ENCODE measurements at places on chromosomes 4 and X.

- no peak for DNase-seq
Measured at GRCh38 chrX:11470250-11470974, 177.2 kb downstream of the AMELX start.

DNA sequence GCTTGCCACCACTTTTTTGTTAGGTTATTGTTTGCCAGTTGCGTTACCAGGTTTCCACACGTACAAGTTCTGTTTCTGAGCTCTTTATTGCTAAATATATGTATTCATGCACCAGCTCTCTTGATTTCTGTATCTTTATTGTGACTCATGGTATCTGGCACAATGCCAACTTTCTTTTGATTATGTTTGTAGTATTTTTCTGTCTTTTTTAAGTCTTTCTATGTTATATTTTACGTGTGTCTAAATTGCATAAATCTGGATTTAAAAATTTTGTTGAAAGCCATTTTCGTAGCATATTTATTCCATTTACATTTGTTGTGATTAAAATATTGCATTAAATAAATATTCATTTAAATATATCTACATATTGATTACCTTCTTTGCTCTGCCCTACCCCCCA, 73.8 kb downstream of the KDM6A start:
- DNase-seq = no peak

- no peak for DNase-seq
Measured at GRCh38 chr4:7204656-7205387, 12.5 kb downstream of the SORCS2 start.

- DNase-seq = no peak
Measured at GRCh38 chrX:69218407-69218997, 53.2 kb upstream of the PJA1 start.

GRCh38 chr4:30720021-30720660, at the start of gene PCDH7:
Gene PCDH7, plus strand, starts transcription at chr4:30720369. Its CDS starts 1,054 bp downstream, at chr4:30721423.
- no peak for DNase-seq

DNA sequence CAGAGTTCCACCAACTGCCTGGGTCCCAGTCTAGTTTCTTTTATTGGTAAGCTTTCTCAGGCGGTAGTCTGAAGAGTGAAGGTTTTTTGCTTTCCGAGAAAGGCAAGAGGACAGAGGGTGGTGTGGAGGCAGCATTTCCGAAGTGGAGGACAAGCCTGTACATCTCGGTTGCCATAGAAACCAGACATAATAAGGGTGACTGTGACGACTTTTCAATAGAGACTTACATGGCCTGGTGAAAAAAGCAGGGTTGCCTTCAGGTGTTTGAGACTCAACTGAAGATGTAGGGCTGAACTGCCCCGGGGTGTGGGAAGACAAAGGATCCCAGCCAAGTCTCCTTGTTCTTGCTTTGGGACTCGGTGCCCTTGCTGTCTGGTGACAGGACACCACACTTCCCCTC, 53.6 kb upstream of the RAB40AL start:
- no peak for DNase-seq

DNA sequence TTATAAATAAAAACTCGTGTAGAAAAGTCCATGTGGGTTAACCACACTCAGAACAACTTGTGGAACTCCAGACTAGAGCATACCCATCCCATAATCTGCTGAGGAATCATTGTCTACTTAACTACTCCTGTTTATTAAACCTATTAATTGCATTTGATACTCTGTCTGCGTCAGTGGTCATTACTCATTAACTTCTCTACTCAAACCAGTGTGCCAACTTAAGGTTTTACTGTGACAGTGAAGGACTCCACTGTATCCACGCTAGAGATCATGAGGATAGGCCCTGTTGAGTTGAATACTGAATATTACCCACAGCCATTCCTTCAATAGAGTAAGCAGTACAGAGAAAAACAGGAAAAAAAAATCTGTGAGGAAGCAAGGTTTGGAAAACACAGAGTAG, 17.3 kb downstream of the HPGD start:
- DNase-seq = no peak

- DNase-seq = no peak
Measured at GRCh38 chr4:109078724-109079123, 223.7 kb downstream of the COL25A1 start.

- no peak for DNase-seq
Measured at GRCh38 chrX:84907324-84907968, 96.2 kb upstream of the APOOL start.

DNA sequence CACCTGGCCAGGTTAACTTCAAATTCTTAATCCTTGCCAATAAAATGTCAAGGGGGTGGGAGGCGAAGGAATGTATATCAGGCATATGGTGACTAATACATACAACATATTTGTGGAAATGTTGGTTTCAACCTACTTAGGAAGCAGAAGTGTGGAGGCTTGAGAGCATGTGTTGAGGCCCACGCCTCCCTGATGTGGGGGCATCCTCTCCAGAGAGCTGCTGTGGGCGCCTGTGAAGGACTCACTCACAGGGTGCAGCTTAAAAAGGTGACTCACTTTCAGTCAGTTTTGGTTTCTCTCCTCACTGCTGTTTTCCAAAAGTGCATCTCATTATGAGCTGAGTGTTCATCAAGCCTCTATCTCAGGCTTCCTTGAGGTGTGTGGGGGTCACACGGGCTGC, 27.5 kb downstream of the LNX1 start:
- DNase-seq = no peak

DNA sequence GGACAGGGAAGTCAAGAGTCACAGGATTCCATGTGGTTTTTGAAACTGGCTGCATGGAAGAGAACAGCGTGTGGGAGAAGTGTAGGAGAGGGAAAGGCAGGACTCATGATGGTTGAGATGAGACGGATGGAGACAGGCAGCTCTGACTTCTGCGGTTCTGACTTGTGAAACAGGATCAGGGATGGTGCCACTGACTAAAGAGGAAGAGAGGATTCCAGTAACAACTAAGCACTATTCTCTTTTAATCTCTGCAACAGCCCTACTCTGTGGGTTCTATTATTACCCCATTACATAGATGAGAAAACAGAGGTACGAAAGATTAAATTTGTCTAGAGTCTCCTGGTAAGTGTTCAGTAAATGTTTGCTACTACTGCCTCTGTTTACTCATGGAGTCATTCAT, 156.3 kb downstream of the CBR4 start:
- DNase-seq = no peak

DNA sequence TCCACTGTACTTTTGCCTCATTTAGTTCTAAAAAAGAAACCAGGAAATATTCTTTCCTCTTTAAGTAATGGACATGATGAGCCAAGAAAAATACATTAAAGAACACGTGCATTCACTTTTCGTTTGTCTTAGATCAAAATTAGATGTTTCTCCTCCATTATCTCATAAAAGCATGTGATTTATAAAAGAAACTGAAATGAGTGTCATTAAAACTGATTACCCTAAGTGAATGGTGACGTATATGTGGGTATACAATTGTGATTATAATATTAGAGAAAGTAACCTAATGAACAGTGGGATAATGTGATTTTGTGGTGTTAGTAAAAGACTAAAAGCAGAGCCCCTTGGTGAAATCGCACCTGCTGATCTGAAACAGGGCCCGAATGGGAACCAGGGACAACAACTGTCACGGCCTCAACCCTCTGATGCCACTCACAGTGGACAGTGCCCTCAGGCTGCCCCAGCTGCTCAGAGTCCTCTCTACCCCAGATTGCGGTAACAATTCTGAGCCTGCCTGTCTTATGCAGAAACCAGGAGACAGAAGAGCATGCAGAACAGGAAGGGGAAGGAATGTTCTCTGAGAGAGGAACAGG, 25.7 kb upstream of the HS6ST2 start:
- DNase-seq = no peak

GRCh38 chrX:133448512-133449076, 33.3 kb upstream of the GPC4 start:
- DNase-seq = no peak

DNA sequence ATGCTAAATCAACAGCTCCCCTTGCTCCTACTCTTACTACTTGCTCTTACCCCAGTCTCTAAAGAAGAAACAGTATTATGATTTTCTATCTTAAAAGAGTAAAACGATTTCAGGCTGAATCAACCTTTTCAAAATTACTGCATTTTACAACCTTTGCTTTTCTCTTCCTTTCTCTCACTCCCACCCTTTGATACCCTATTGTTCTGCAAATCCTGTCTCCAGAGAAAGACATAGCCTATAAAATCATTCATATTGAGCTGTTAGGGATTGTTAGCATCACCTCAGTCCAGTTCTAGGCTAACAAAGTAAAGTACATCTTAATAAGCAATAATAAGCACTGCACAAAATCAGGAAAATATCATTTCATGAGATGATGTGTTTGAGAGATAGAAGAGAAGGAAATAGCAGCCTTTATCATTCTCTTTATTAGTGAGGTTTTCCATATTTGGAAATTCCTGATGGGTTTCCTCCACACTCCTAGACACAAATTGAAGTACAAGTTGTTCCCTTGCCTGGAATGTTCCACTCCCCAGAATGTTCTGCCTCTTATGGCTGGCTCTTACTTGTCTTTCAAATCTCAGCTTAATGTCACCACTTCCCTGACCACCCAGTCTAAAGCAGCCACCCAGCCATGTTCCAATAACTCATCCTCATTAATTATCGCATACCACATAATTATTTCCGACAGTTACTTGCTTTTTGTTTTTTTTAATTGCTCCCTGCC, 219.7 kb downstream of the PALLD start:
- no peak for DNase-seq

GRCh38 chr4:103786014-103786413, 66.2 kb upstream of the TACR3 start:
- DNase-seq = no peak

GRCh38 chr4:16052939-16053338, 30.9 kb downstream of the PROM1 start:
- no peak for DNase-seq

DNA sequence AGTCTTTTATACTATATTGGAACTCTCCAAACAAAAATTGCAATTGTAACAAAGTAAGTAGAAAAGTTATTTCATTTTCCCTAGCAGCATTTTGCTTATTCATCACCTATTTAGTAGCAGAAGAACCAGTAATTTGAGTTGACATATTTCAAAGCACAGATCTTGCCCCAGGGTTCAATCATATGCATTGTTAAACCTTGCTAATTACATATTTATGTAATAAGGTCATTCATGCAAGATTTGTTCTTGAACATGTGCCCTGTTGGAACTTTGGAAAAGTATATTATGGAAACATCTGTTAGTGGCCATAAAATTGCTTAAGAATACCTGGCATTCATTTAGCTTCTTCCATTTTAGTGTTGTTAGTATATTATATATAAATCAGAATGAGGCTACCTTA, 191.7 kb downstream of the TLL1 start:
- no peak for DNase-seq

GRCh38 chrX:135403374-135403773, 18.4 kb upstream of the SMIM10L2A start:
- no peak for DNase-seq

- DNase-seq = no peak
Measured at GRCh38 chr4:116118221-116118620, 967.2 kb downstream of the TRAM1L1 start.

GRCh38 chr4:187929024-187929423, 66.5 kb upstream of the ZFP42 start:
- DNase-seq = no peak

GRCh38 chr4:16450724-16451123, 224.5 kb upstream of the TAPT1 start:
- DNase-seq = no peak

- no peak for DNase-seq
Measured at GRCh38 chr4:83875437-83875836, 339.5 kb downstream of the GPAT3 start.

GRCh38 chrX:95505721-95506120, 1178.9 kb upstream of the DIAPH2 start:
- no peak for DNase-seq

DNA sequence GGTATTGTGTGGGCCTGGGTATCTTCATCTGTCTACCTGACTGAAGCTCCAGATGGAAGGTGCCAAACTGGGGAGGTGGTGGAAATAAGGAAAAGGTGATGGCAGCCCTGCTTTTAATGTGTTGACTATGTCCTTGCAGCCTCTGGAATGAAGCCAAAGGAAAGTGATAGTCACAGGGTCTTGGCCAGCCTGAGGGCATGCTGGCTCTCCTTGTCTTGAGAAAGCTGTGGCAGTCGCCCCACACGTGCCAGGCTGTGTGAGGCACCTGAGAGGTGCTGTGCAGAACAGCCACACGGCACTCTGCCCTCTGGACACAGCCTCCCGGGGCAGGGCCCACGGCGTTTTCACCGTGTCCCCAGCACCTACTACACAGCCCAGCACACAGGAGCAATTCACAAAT, 77.6 kb downstream of the NAT8L start:
- DNase-seq = no peak

- DNase-seq = no peak
Measured at GRCh38 chr4:156568041-156568440, 403.6 kb downstream of the PDGFC start.

GRCh38 chr4:76984788-76985211, 35.2 kb downstream of the SEPTIN11 start:
- DNase-seq = no peak

DNA sequence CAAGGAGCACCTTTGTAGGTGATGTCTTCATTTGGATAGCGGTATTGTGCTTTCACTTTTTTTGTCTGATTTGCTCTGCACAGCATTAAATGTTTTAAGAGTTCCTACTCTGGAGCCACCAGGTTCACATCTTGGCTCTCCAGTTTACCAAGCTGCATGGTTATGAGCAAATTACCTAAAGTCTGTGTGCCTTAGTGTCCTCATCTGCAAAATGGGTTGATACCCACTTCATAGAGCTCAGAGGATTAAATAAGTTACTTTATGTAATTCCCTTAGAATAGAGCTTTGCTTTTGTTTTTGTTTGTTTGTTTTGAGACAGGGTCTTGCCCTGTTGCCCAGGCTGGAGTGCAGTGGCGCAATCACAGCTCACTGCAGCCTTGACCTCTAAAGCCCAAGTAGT, 58.2 kb downstream of the UBE2K start:
- no peak for DNase-seq

DNA sequence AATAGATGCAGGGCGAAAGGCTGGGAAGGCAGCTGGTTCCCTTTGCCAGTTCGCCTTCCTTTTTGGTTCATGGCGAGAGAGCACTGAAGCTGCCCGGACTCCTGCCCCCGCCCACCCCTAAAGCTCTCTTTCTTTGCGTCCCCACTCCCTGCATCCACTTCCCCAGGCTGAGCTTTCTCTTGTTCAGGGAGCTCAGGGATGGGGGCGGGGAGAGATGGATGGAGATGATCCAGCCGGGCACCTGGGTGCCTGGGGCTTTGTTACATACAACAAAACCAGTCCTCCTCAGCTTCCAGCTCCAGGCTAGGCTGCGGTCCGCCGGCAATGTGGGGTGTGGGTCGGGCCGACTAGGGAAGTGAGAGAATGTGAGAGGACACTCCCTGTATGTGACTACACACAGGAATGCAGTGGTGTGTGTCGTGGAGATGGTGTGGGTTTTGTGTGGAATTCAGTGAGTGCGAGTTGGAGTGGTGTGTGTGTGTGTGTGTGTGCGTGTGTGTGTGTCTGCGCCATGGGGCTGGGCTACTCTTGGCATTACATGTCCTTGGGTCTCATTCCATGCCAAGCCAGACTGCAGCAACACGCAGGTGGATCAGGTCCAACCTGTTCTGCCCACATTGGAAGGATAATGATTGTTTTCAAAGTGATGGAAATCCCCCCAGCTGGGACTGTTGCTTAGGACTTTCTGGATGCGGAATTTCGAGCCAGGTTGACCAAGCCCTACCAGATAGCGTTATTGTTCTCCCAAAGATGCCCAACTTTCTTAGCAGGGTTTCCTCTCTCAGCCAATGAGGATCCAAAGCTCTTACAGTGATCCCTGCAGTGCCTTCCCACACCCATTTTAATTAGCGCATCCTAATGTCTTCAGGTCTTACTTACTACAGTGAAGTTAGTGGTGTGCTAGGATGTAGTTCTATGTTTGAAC, 149.4 kb upstream of the CHRDL1 start:
- no peak for DNase-seq

GRCh38 chr4:26566133-26566532, 17.8 kb upstream of the TBC1D19 start:
- DNase-seq = no peak

GRCh38 chr4:24747234-24747975, 48.0 kb upstream of the SOD3 start:
- DNase-seq = no peak
